ENCODE measurements at places on chromosomes 1 and 21.

DNA sequence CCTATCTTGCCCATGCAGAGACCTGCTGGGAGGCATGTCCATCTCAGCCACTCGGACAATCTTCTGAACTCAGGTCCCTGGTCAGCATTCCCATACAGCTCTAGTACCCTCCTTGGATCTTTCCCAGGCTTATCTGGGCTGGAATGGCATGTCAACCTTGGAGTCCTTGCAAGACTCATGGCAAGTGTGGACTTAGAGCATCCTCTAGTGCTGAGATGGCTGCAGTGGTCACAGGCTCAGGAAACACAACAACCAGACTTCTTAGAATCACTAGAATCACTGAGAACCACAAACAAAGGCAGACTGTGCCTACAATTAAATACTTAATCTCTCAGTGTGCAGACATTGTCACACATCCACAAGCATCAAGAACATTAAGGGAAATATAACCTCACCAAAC lies 73.1 kb upstream of the TSHB start:
- DNase-seq, result no peak

GRCh38 chr1:66274634-66275033 lies 259.3 kb upstream of the SGIP1 start:
- no peak for DNase-seq

DNA sequence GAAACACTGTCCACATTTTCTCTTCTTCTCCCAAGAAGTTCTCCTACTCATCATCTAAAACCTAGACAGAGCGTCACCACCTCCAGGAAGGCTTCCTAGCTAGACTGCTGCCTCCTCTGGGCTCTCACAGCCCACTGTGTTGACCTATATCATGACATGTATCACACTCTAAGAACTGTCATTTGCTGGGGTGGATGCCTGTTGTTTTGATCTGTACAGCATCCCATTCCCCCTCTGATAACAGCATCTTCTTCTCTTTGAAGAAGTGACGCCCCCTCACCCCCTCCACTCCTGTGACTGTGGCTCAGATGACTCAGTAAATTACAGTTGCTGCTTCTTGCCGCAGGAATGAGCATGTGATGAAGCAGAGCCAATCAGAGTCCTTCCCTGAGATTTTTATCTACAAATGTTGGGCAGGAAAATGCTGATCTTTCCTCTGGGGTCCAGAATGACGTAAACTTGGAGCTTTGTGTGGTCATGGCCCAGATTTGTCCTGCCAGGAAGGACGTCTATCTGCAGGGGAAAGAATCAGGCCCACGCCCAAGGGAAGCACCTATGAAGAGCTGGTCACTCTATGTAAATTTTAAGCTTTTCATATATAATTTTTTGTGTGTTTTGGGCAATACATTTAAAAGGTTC lies 28.0 kb upstream of the FOXO6 start:
- DNase-seq, result no peak

GRCh38 chr1:19071674-19072281 lies 115.3 kb upstream of the IFFO2 start:
- no peak for DNase-seq

GRCh38 chr1:111990026-111990877 lies 784 bp upstream of the KCND3 start:
- DNase-seq, result no peak

- no peak for DNase-seq
These were observed 522 bp downstream of the DISP3 start for GRCh38 chr1:11479375-11479979.

DNA sequence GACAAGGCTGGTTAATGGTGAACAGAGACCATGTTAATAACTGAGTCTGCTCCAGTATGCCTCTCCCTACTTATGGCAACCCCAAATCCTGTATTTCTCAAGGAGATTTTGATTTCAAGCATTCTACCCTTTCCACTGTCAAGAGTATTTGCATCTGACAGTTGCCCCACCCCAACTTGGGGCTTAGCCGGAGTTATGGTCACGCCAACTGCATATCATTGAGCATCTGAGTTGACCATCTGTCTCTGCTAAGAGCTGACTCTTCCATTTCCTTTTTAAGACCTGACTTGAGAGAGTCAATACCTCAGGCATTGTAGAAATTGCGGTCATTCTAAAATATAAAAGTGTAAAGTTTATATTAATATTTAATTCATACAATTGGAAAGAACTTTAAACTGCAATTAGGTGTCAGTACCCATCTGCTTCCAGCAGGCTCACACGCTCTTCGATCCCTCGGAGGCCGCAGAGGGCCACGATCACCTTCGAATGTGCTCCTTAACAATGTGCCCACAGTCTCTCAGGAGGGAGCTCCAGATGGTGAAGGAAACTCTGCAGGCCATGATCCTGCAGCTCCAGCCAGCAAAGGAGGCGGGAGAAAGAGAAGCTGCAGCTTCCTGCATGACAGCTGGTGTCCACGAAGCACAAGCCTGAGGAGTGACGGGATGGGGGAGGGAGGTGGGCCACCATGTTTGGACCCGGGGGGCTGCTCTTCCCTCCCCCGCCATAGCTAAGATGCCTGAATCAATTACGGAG lies 409.8 kb downstream of the DISC1 start:
- DNase-seq, result no peak

DNA sequence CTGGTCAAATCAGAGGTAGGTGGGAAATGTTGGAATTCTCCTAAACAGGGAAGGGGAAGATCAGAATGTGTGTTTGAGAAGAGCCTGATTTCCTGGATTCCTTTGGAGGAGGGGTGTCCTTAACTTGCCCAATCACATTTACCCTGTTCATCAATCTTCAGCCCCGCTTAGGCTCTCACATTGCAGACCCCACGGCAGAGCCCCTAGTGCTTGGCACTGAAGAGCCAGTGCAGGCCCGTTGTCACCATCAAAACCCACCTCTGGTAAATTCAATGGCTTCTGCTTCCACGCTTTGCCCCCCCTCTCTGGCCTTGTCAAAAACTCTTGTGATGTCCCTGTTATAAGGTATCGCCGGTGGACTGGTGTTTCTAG lies 2.3 kb downstream of the AGPAT3 start:
- no peak for DNase-seq

- DNase-seq, result no peak
These were observed 280.9 kb downstream of the GRIK1 start for GRCh38 chr21:29658934-29659203.

GRCh38 chr1:25030674-25031589 lies 100.9 kb upstream of the RUNX3 start:
- DNase-seq, result peak; percentile 68

DNA sequence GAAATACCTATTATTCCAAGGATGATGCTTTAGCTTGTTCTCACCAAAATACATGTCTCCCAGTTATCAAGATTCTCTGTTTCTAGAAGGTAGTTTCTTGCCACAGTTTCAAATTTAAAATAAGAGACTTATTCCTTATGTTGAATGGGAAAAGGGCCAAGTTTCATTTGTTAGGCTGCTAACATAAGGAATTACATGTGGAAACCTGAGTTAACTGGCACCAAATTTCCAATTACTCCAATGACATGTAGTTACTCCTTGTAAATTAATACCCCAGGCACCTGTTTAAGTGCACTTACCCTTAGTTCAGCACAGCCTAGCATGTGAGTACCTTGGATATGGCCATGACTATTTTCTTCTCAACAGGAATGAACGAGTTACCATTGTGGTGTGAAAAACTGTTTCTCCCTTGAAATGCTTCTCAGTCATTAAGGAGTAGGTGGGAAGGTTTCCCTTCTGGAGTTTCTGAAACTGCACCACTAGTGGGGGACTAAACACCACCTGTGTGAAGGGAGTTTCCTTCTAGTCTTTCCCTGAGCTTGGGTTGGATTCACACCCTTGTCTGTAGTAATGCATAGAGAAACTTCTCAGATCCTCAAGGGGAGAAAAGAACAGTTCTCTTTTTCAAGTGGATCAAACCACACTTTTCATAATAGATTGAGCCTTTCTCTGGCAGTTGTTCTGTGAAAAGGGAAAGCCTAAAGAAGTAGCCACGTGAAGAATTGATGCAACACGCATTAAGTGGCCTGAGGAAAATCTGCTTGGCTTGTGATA lies 32.3 kb upstream of the LRRC8C start:
- DNase-seq, result no peak
